ENCODE measurements at places on chromosomes 4 and X. TPM values are rescaled to one million over a fixed set of nuclear protein-coding genes. Genes with fewer than 3 reads are reported as not detected.
A peak's percentile ranks its signal among the peaks of the same experiment; 100 is the strongest.

GRCh38 chrX:119692191-119693039 lies 553 bp downstream of the SEPTIN6 start:
- peak; percentile 37 for DNase-seq

- DNase-seq = no peak
Observed at GRCh38 chr4:61277785-61278760, 77.9 kb downstream of the ADGRL3 start.

DNA sequence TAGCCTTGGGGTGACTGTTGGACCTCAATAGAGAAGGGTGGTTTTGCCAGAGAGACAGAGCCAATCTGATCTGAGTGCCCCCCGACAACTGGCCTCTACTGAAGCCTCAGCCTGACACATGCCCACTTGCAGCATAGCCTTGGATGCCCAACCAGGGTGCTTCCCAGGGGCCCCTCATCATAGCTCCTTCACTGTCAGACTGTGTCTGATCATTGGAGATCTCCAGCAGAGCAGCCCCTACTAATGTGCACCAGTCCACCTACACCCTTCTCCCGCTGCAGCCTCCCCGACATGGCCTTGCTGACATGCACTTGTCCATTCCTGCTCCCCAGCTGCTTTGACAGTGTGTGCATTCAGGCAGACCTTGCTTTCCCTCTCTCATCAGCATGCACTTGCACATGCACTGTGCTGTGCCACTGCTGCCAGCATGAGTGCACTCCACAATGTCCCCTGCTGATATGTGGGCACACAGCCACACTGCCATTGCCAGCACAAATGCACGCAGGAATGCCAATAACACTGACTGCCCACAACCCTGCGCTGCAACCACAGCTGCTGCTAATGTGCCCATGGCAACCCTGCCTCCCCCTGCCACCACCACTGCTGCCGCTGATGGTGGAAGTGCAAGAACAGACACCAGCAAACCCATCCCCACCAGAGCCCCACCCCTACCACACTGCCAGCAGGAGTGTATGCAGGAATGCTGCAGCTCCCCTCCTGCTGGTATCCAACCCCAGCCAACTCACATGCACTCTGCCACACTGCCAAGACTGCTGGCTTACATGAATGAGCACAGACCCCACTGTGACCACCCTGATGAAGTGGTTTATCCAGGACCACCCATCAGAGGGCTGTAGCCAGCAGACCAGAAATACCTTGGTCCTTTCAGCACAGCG lies 68.1 kb upstream of the ZMAT1 start:
- no peak for DNase-seq

DNA sequence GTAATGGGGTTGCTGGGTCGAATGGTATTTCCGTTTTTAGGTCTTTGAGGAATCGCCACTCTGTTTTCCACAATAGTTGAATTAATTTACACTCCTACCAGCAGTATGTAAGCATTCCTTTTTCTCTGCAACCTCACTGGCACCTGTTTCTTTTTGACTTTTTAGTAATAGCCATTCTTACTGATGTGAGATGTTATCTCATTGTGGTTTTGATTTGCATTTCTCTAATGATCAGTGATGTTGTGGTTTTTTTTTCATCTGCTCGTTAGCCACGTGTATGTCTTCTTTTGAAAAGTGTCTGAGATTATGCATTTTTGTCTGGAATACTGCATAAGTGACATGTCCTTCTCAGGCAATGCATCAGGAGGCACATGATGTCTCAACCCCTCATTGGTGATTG lies 28.8 kb downstream of the REPS2 start:
- no peak for DNase-seq

The IL21 gene
- polyA plus RNA-seq = not detected
